ENCODE measurements at places on chromosomes 7 and 10.

DNA sequence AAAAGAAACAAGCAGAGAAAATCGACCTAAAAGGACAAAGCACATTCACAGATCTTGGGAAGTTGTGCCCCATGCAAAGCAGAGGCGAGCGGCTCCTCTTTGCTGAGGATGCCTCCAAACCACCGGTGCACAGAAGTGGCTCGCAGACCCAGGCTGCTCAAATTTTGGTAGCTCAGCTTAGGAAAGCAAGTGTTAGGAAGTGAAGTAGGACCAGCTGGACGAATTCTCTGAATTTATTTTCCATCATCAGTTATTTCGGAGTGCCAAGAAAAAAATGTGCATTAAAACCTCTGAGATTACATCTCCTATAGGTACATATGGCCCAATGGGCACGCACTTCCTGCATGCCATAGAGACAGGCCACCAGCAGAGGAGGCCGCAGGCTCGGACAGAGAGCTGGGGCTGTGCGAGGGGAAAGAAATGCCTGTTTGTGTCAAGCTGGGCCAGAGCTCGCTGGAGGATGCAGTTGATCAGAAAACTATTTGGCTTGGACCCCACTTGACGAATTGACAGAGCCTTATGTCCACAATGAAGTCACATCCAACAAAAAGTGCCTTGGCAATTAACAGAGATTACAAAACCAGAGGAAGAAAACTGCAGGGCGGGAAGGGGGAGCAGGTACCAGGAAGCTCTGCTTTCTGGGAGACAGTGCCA lies 122.3 kb upstream of the LYZL2 start:
- DNase-seq: peak; percentile 71

DNA sequence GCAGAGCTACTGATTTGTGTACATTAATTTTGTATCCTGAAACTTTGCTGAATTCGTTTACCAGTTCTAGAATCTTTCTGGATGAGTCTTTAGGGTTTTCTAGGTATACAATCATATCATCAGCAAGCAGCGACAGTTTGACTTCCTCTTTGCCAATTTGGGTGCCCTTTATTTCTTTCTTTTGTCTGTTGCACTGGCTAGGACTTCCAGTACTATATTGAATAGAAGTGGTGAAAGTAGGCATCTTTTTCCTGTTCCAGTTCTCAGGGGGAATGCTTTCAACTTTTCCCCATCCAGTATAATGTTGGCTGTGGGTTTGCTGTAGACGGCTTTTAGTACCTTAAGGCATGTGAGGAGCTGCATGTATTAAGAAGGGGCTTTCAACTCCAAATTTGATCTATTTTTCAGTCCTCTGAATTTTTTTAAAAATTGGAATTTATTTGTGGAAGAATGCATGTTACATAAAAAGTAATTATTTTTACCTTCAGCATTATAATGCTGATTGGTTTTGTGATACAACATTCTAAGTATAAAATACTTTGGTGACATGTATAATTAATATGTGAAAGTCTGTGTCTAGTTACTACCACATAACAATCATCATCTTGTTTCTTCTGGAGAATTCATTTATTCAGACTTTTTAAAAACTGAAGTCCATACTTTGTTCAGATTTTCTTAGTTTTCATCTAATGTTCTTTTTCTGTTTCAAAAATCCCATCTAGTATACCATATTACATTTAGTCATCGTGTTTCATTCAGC lies 49.6 kb downstream of the CPED1 start:
- no peak for DNase-seq

DNA sequence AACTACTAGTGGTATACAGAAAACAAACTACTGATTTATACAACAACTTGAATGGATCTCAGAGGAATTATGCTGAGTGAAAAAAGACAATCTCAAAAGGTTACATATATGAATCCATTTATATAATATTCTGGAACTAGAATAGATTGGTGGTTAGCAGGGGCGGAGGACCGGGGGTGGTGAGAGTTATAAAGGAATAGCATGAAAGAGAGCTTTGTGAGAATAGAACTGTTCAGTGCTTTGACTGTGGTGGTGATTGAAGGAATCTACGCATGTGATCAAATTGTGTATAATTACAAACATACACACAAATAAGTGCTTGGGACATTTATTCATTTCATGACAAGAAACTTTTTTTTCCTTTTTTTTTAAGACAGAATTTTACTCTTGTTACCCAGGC lies 19.6 kb downstream of the RAB19 start:
- no peak for DNase-seq

GRCh38 chr7:43508461-43508860 lies 74.4 kb upstream of the STK17A start:
- DNase-seq: no peak

- DNase-seq: no peak
Observed at GRCh38 chr7:130458257-130458656, 17.4 kb upstream of the CEP41 start.

DNA sequence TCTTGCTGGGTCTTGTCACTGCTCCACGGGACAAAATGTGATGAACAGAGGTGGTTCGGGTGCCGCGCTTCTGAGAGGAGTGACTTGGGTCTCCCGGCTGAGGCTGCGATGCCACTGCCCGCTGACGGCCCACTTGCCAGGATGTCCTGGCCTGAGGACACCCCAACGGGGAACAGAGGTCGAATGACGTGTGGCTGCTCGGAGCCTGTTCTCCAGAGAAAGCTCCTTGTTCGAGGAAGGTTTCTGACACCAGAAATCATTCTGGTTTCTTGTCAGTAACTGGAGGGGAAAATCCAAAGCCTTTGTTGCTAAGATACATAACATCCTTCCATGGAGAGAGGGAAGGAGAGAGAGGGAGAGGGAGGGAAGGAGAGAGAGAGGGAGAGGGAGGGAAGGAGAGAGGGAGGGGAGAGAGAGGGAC lies 236.4 kb downstream of the WDR37 start:
- peak; percentile 40 for DNase-seq

- DNase-seq: no peak
Observed at GRCh38 chr7:132420527-132420926, 155.7 kb downstream of the PLXNA4 start.

DNA sequence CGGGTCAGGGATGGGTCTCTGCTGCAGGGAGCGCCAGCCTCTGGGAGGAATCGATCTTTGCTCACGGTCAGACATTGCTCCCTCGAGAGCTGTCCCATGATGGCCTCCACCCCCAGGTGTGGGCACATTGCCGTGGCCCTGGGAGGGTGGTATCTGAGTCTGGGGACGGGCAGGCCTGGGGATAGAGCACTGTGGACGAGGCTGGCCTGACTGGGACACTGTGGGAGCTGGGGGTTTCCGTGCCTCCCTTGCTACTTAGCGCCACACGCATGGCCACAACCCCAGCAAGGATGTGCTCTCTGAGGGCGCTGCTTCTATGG lies 55.7 kb downstream of the JAKMIP3 start:
- DNase-seq: no peak

DNA sequence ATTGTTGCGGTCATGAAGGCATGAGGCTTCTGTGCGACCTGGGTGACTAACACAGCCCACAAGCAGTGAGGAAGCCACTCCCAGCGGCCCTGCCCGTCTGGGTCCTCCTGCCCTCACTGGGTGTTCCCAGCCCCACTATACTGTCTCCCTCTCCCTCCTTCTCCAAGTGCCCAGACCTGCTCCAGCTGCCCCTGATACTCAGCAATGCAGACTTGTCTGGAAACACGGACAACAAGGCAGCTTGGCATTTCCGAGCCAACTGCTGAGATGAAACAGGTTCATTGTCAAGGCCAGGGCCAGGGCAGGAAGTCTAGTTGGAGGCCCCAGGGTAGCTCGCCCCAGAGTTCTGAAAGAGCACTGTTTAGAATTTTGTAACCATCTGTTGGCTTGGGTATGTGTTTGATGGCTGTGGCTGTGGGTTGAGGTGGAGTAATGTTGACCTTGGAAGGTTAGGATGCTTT lies 95.7 kb downstream of the RBM20 start:
- no peak for DNase-seq

GRCh38 chr7:111076205-111076604 lies 14.7 kb upstream of the LRRN3 start:
- DNase-seq: no peak

GRCh38 chr7:20307901-20308300 lies 22.8 kb upstream of the ITGB8 start:
- no peak for DNase-seq

- DNase-seq: no peak
Observed at GRCh38 chr7:45149606-45150005, 8.0 kb upstream of the RAMP3 start.

DNA sequence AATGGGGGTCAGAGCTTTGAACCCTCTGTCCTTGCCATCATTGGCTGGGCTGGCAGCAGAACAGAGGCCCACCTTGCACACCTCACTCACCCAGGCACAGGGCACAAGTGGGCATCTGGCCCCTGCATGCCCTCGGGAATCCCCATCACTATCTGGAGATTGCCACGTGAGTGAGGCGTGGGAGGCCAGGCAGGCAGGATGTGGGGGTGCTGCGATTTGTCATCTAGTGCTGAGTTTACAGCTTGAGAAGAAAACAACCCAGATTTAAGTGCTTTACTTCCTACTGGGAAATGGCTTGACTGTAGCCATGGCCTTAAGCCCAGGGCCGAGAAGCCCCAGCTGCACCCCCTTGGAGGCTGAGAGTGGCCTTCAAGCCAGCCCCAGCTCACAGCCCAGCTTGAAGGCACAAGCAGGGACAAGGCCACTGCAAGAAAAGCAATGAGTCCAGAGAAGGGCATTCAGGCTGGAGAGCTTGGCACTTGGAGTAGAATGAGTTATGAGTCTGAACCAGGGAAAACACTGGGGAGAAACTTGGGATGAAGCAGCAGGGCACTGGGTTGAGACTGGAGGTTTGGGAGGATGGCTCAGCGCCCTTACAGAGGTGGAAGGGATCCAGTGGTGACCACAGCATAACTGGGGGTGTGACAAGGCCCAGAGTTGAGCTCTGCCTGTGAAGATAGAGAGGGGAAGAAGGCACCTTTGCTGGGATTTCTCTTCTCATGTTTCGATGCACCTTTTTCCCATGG lies 123.0 kb downstream of the CXCL12 start:
- DNase-seq: no peak

DNA sequence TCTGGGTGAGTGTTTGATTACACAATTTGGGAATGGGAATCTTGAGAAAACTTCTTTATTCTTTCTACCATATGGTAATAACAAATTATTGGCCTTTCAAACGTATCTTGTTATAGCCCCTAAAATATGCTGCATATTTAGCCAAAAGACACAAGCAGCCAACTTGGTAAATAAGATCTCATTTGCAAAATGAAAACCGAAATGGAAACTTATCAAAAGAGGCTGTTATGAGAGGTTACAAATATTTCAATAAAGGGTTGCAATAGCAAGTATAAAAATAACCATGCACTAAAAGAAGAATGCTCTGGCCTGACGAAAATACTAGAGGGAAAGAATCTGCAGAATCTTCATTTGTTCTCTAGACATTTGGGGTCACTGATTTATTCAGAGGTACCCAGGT lies 259.5 kb upstream of the LRRN3 start:
- no peak for DNase-seq

GRCh38 chr10:29055101-29055500 lies 233.8 kb upstream of the LYZL1 start:
- DNase-seq: no peak

GRCh38 chr7:155482511-155483183 lies 24.7 kb downstream of the EN2 start:
- no peak for DNase-seq

DNA sequence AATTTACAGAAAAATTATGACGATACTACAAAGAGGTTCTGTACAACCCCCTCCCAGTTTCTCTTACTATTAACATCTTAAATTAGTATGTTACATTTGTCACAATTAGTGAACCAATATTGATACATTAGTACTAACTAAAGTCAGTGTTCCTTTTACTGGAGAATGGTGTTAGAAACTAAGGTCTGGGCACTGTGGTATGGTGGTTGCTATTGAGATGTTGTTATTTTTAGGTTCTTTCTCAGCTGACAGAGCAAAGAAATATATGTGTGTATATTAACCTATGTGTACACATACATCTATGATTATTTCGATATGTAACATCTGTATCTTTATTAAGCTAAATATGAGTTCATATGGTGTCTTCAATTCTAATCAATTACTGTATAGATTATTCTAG lies 11.7 kb upstream of the CFTR start:
- no peak for DNase-seq

DNA sequence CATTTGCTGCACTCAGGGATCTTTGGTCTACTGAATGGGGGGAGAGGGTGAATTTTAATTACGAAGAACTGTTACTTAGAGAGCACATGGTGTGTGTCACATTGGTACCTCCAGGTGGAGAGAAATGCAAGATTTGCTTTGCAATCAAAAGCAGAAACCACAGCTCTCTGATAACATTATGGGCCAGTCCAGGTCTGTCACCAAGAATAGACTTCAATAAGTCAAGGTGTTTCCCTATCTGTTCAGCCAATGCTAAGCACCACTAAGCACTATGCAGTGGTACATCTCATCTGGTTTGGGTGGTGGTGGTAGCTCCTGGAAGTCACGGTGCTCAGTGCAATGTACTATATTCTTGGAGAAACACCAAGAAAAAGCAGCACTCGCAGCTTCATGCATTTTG lies 119.6 kb upstream of the AFAP1L2 start:
- no peak for DNase-seq

DNA sequence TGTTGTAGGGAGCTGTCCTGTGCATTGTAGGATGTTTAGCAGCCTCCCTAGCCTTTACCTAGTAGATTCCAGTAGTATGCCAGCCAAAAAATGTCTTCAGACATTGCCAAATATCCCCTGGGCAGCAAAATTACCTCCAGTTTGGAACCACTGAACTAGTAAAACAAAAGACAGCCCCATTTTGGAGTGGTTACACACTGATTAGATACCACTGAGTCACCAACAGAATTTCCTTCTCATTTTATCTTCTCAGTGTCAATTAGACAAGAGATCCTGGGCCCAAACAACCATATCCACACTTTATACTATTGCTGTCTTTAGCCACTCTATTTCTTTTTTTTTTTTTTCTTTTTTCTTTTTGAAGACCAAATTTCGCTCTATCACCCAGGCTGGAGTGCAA lies 3.5 kb upstream of the CCDC6 start:
- DNase-seq: no peak

DNA sequence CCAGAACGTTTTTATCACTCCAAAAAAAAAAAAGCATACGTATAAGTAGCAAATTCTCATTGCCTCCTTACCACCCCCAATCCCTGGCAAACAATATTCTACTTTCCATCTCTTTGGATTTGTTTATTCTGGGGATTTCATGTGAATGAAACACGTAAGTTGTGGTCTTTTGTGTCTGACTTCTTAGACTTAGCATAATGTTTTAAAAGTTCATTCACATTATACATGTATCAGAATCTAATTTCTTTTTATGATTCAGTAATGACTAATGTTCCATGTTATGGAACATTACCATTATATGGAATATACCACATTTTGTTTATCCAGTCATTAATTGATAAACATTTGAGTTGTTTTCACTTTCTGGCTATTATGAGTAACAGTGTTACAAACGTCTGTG lies 12.5 kb upstream of the KLHL7 start:
- no peak for DNase-seq

GRCh38 chr10:77077316-77077945 lies 560.2 kb downstream of the KCNMA1 start:
- DNase-seq: no peak

GRCh38 chr7:19110026-19110730 lies 7.3 kb downstream of the TWIST1 start:
- no peak for DNase-seq

GRCh38 chr7:42348071-42348470 lies 111.1 kb upstream of the GLI3 start:
- no peak for DNase-seq

GRCh38 chr10:50592961-50593418 lies 30.8 kb downstream of the SGMS1 start:
- no peak for DNase-seq
